ENCODE measurements at places on chromosomes 13 and 19.

DNA sequence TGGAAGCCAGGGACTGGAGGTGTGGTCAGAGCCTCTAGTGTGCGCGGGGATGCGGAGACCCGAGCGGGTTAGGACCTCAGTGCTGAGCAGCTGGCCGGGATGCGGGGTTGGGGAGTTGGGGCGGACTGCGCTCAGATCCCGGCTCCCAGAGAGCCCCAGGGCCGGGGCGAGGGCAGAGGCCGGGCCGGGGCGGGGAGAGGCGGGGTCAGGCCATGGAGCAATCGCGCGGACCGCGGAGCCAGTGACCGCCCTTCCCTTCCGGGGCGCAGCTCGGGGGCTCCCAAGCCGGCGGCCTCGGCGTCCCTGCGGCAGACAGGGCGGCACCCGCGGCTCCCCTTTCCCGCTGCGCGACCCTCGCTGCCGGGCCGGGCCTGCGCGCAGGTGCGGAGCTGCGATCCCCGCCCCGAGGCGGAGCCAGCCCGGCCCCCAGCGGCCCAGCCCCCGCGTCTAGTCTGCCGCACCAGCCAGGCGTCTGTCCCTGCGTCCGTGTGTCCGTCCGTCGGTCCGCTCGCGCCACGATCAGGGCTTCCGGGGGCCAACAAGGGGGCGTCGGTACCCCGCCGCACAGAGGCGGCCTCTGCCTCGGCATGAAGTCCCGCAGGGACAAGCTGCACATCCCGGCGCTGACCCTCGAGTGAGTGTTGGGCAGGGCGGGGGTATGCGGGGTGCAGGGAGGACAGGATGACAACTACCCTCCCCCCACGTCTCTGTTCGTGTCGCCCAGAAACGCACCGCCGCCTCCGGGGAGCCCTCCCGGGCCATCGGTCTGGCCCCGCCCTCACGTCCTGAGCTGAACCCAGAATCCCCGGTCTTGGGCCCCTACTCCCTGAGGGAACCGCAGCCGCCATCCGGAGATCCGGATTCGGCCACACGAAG lies 12.4 kb downstream of the MAST3 start:
- no peak for DNase-seq

DNA sequence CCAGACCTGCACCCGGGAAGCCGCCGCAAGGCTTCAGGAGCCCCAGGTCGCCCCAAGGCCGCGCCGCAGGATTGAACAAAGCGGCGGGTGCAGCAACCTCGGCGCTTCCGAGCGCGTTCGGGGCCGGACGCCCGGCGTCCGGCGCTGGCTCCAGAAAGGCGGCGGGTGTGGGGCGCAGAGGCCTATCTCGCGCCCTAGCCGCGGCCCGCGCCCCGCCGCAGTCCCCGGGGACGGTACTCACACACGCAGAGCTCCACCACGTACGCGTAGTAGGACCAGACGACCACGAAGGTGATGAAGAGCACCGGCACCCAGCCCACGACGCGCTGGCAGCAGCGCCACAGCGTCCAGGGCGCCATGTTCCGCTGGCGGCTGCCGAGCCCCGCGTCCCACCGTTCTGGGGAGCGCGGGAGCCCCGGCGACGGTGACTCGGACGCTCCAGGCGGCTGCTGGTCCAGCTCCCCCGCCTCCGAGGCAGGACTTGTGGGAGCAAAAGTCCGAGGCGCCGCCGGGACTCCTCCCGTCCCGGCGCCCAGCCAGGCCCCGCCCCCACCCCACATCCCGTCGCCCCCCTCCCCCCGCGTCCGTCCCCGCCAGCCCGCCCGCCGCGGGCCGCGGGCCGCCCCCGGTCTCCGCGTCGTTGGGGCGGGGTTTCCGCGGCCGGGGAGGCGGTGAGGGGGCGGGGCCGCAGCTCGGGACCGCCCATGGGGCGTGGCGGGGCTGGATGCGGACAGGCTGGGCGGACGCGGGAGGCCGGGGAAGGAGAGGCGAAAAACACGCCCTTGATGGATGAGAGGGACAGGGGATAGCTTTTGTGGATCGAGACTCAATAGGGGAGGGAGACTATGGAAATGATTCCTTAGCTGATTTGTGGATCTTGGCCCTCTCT lies at the start of gene ZDHHC20:
Gene ZDHHC20, minus strand, starts transcription at position 491 of the 889 bp plus-strand sequence. Its CDS starts 132 bp downstream, at position 359.
- peak; percentile 54 for DNase-seq

DNA sequence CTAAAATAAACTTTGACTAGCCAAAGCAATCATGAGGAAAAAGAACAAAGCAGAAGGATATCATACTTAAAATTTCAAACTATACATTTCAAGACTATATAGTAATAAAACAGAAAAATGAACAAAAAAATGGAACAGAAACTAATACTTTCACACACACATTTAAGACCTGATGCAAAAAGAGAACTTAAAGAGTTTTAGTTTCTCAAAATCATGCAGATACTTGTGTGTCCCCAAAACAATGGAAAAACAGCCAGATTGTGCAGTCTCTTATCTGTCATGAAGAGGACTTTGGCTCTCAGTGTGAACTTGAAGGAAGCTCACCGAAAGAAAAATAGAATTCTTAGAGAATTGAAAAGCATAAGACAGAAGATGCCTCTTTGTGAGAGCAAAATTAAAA lies 16.1 kb downstream of the ZNF506 start:
- DNase-seq: no peak

DNA sequence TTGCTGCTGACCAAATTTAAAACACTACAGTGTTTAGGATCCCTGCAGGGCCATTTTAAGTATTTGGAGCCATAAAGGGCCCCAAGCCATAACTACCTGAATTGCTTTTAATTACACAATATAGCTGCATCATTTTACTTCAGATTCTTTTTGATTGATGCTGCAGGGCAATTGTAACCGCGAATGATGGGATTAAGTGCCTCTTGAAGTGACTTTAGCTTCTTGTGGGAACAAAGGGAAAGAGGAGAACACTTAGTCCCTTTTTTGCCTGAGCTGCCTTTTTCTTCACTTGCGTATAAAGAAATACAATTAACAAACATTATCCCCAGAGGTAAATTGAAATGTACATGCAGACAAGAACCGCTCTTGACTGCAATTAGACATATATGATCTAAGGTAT lies 228.5 kb downstream of the ZIC5 start:
- DNase-seq: no peak

DNA sequence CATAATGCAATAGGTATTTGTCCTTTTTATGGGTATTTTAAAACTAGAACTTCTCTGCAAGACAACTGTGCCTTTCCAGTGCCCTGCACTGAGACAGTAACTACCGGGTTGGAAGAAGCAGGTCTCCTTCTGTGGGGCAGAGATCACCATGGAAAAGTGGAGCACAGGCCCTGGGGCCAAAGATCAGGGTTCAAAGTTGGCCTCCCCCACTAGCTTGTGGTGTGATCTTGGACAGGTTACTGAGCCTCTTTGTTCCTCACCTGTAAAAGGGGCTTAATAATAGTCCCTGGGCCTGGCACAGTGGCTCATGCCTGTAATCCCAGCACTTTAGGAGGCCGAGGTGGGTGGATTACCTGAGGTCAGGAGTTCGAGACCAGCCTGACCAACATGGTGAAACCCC lies 68.3 kb downstream of the CEBPG start:
- no peak for DNase-seq

GRCh38 chr19:29514525-29515232 lies 11.1 kb upstream of the VSTM2B start:
- DNase-seq: no peak

- no peak for DNase-seq
Measured at GRCh38 chr13:109198585-109198984, 569.2 kb downstream of the MYO16 start.

- no peak for DNase-seq
Measured at GRCh38 chr19:38684078-38684861, 36.8 kb downstream of the ACTN4 start.

DNA sequence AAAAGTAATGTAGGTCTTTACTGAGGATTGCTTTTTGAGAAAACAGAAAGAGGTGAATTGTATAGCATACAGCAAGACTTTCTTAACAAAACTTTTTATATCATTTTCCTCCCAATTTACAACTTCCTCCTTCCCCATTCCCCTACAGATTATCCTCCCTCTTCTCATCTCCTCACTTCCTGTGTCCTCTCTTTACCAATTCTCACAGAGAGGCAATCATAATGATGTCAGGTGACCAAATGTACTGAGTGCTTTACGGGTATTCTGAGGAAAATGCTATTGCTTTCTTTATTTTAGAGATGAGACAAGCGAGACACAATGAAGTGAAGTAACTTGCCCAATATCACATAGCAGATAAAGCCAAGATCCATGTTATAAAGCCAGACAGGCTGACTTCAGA lies 1.7 kb upstream of the MTMR6 start:
- no peak for DNase-seq

DNA sequence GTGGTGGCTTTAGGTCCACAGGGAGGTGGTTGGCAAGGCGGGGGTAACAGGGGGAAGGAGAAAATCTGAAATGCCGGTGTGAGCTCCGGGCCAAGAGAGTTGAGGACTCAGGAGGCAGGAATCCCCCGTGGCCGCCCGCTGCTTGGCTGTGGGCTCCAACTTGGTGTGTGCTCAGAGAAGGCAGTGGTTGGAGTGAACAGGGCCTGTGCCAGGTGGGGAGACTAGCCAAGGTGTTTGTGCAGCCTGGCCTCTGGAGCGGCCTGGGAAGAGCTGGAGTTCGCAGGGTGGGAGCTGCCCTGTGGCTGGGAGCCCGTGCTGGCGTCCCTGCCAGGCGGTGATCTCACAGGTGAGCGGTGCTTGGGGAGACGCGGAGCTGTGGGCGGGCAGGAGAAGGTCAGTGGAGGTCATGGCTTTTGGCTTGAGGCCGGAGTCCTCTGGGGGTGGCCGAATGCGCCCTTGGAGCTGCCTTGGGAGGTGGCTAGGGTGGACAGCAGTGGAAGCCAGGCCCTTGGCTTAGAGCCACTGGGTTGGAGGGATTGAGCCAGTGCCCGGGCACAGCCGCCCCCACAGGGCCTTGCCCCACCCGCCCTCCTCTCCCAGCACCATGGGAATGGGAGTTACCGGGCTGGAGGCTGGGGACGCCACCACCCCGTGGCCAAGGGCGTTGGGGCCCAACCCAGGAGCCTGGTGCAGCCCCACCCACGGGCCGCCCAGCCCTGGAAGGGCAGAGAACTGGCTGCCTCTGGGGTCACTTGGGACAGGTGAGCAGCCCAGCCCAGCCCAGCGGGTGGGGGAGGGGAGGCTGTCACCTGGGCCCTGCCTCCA lies 7.1 kb upstream of the CIRBP start:
- no peak for DNase-seq

DNA sequence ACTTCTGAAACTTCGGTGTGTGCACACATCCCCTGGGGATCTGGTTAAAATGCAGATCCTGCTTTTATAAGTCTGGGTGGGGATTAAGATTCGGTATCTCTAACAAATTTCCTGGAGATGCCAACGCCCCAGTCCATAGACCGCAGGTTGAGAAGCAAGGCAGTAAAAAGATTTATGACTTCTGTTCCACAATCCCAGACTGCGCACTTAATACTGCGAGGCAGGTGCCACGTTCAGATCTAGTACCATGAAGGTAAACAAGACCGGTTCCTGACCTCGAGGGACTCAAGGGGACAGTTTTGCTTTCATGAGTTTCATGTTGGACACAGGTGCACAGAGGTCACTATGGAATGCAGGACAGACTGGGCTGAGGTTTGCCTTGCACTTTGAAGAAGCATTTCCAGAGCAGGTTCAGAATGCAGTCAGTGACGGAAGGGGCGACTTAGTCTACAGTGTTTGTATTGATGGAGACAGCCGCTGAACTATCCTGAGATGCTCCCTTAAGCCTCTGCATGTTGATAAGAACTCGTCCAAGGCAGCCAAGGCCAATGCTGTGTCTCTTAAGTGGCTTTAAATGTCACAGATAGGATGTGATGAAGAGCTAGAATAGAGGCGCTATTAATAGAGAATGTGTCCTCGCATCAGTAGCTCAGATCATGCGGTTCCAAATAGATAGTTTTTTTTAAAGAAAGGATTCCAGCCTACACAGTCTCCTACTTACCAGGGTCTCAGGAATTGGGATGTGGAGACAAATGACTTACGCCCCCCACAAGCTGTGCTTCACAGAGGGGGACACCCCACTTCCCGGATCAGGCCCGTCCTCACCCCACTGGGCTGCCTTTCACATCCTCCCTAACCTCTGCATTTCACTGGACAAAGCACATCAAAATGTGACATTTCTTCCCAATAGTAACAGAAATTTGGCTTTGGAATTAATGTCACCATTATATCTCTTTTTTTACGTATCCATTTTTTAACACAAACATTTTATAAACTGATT lies 97.1 kb upstream of the IRS2 start:
- DNase-seq: no peak

GRCh38 chr19:45823182-45823581 lies 8.1 kb upstream of the RSPH6A start:
- no peak for DNase-seq

- DNase-seq: no peak
Measured at GRCh38 chr19:27774337-27774736, 1438.6 kb downstream of the UQCRFS1 start.

DNA sequence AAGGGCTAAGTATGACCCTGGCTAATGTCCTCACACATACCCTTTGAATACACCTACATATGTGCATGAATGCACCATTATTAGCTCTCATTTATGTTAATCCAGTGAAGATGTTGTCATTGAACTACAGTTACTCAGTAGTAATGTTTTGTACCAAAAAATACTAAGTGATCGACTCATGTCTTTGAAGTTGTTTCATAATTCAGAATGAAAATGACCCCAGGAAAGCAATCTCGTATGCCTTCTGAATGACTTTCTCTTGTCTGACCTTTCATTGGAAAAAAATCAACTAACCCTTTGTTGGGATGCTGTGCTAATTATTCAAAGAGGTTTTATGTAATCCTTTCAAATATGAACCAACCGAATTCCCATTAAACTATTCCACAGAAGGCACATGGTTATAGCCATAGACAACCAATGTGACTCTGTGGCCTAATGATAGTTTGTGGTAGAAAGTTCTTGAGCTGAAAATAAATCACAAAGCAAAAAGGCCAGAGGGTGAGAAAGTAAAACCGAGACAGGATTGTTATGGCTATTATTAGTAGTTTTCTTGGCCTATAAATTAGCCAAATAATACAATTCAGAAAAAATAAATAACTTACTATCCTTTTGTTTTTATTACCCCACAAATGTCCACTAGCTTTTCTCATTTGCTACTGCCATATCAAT lies 86.8 kb upstream of the STARD13 start:
- no peak for DNase-seq

GRCh38 chr13:108669381-108669780 lies 40.0 kb downstream of the MYO16 start:
- DNase-seq: no peak

DNA sequence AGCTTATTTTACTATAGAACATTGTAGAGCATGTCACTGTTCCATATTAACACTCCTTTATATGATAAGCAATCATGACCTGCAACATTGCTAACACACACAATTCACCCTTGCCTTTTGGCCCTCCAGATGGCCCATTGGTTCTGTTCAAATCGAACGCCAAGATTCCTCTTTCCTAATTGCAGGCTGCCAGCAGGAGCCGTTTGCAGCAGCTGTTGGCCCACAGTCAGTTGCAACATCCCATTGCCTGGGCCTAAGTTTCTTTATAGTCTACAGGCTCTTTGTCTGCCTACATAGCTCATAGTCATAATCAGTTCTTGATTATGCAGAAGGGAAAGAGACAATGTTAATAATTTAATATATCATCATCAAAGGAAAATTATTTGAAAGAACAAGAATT lies 37.6 kb downstream of the KCTD12 start:
- DNase-seq: peak; percentile 81

Measured in NCI-H2171 (cell line).